Right ventricle myocardium superior (tissue), 1 donor: ENCODE measurements at places on chromosomes 13 and 19. TPM values are rescaled to one million over a fixed set of nuclear protein-coding genes. Genes with fewer than 3 reads are reported as not detected.
A peak's percentile ranks its signal among the peaks of the same experiment; 100 is the strongest.

The KLK14 gene
- 1.9 TPM for total RNA-seq

The FCAR gene
- total RNA-seq, result 0.30 TPM

The CEACAM1 gene
- 2.6 TPM for total RNA-seq

The ICAM5 gene
- total RNA-seq, result 0.11 TPM

The C3 gene
- 308 TPM for total RNA-seq

The RFPL4AL1 gene
- not detected for total RNA-seq

The ZNF28 gene
- total RNA-seq, result 7.5 TPM

The CBY2 gene
- total RNA-seq, result not detected

The PRR22 gene
- total RNA-seq, result 0.62 TPM

The KANK3 gene
- 21.8 TPM for total RNA-seq

The NEK5 gene
- 0.13 TPM for total RNA-seq

DNA sequence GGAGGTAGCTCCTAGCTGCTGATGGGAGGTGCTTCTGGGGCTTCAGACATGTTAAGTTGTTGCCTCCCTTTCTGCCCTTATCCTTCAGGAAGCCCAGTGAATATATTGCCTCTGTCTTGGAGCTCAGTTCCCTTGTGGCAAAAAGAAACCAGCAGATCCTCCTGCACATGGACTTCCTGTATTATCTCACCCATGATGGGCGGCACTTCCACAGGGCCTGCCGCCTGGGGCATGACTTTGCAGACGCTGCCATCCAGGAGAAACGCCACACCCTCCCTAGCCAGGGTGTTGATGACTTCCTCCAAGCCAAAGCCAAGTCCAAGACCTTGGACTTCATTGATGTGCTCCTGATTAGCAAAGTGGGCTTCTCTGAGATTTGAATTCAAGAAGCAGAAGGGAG lies 6.0 kb upstream of the CYP4F12 start:
- DNase-seq, result peak; percentile 44

DNA sequence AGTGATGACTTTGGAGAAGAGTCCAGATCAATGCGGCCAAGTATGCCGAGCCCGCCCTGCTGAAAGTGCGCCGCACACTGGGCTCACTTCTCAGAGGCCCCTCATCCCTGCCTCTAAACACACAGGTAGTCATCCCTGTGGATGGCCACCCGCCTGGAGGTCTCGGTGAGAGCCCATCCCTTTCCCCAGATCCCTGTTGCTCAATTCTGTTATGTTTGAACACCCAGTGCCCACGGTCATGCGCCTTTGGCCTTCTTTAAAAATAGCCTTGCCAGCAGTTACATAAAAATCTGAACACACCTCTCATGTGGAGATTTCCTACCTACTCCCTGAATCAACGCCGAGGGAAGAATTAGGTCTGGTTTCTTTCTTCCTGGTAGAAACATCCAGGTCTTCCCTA lies 11.9 kb downstream of the ELAVL1 start:
- DNase-seq, result no peak

DNA sequence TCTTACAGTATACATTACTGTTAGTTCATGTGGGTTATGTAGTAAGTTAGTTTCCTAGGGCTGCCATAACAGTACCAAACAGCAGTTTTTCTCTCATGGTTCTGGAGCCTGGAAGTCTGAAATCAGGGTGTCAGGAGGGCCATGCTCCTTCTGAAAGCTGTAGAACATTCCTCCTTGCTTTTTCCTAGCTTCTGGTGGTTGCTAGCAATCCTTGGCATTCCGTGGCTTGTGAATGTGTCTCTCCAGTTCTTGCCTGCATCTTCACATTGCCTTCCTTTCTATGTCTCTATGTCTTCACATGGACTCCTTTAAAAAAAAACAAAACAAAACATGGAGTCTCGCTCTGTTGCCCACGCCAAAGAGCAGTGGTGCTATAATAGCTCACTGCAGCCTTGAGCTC lies 95.4 kb downstream of the WDFY2 start:
- no peak for DNase-seq

DNA sequence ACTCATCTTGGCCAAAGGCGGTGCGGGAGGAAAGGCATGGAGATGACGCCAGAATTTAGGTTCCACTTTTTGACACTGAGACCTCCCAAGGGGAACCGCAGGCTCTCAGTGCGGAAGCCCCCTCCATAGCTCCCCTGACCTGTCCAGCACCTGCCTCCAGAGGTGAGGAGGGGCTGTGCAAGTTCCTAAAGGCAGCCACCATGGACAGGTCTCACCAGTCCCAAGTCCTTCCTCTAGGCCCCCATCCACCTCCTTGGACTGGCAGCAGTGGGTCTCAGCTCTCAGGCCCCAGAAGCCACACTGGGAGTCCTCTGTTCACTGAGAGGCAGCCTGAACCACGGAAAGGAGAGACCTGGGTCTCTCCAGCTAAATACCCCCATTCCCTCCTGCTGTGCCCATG lies 31.6 kb upstream of the TSHZ3 start:
- no peak for DNase-seq

DNA sequence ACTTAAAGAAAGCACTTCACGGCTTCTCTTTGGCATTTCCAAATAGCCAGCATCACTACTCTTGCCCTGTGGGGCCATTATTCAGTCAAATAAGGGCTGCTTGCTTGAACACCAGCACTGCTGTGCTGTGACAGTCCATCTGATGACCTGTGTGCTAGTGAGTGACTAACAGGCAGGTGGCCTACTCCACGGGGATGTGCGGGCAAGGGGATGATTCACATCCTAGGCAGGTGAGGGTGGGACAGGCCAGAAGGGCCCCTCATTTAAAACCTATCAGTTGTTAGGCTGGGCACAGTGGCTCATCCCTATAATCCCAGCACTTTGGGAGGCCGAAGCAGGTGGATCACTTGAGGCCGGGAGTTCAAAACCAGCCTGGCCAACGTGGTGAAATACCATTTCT lies 8.2 kb downstream of the CCNE1 start:
- DNase-seq, result no peak

GRCh38 chr13:50609011-50609410 lies 234.5 kb downstream of the DLEU7 start:
- DNase-seq, result no peak

DNA sequence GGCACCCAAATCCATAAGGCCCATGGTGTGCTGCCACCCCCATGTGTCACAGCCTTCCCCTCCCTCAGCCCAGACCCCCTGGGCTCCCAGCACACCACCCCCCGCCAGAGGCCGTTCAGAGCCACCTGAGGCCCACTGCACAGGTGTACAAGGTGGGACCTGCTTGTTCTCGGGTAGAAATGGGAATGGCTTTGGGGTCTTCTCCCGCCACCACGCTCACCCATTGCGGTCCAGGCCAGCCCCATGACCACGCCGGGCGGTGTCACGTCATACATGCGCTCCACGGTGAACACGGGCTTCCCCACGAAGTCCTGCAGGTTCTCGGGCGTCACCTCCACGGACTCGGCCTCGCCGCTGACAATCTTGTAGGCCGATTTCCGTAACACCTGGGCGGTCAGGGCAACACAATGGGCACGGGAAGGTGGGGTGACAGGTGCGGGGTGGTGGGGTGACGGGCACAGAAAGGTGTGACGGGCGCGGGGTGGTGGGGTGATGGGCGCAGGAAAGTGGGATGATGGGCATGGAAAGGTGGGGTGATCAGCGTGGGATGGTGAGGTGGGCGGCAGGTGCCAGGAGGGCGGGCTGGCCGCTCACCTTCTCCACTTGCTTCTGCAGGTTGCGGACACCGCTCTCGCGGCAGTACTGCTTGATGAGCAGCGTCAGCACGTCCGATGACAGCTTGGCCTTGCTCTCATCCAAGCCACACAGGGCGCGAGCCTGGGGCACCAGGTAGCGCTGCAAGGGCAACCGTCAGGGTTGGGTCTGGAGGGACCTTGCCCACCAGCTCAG lies 4.3 kb downstream of the RPL36 start:
- DNase-seq, result no peak

DNA sequence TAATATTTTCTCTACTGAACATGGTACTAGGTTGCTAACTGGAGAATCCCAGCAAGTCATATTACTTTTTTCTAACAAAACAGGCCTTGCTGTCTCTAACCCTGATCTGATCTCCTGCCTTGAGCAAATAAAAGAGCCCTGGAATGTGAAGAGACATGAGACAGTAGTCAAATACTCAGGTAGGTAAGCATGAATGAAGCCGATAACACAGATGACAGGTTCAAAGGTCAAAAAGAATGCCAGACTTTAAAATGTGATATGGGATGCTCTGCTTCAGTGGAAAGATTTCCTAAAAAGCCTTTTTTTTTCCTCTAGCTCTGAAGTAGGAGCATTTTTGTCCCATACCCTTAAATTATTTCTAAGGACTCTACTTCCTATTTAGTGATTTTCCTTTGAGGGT lies 28.7 kb downstream of the ZNF726 start:
- DNase-seq, result no peak

- DNase-seq, result no peak
Measured at GRCh38 chr13:72126424-72126823, 259.4 kb upstream of the DACH1 start.

DNA sequence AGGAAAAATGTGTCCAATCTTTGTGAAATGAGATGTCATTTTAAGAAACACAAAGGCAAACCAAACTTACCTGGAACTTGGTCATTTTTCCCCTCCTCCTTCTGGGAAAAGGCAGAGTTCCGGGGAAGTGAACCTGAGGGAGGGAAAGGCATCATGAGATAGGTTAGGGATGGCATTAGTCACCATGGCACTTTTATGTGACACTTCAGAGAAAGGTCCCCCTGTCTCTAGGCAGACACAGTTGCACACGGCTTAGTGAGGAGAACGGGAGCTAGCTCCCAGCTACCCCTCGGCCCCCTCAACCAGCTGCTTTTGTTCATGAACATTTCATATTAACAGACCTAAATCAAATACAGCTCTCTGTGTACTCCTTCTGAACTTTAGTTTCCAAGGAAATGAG lies 1.5 kb downstream of the ZNF235 start:
- DNase-seq, result no peak

- DNase-seq, result no peak
Measured at GRCh38 chr13:100636441-100636840, 38.2 kb downstream of the TMTC4 start.

DNA sequence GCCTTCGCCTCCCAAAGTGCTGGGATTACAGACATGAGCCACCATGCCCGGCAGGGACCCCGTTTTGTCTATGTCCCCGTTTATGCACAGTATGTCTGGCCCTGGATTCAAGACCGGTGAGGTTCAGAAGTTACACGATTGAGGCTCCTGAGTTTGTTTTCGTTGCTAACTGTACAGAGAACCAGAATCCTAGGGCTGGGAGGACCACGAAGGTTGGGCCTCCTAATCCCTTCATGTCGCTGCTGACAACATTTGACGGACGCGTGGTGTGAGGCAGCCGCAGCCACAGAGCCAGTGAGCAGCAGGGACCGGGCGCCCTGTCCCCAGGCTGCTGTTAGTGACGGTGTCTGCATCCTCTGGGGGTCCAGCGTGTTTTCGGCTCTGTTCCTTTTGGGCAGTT lies 91.4 kb downstream of the ATP11A start:
- DNase-seq, result no peak

GRCh38 chr13:107827840-107828549 lies 387.3 kb downstream of the LIG4 start:
- no peak for DNase-seq

GRCh38 chr19:10808937-10809649 lies 26.9 kb downstream of the TMED1 start:
- no peak for DNase-seq

DNA sequence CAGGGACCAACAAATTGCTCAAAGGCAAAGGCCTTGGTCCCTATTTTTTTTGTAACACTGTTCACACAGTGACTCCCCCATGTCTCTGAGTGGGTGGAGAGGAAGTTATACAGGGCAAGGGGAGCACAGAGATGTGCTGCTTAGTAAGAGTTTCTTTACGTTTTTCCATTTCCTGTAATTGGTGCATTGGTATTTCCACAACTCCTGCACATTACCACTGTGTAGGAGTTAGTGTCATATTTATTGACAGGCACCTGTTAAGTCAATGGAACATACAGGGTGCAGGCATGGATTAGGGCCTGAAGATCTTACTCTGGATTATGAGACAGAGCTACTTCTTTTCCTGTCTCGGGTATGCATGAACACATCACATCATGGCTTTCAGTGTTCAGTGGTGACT lies 45.2 kb downstream of the SOX21 start:
- no peak for DNase-seq

- peak; percentile 81 for DNase-seq
Measured at GRCh38 chr19:17757125-17757524, 5.8 kb downstream of the FCHO1 start.
